ENCODE measurements at places on chromosomes 5 and 9. TPM values are rescaled to one million over a fixed set of nuclear protein-coding genes. Genes with fewer than 3 reads are reported as not detected.

- no peak for DNase-seq
Measured at GRCh38 chr5:138661291-138661960, 86.2 kb upstream of the HSPA9 start.

The BTF3 gene
- 659 TPM for total RNA-seq

DNA sequence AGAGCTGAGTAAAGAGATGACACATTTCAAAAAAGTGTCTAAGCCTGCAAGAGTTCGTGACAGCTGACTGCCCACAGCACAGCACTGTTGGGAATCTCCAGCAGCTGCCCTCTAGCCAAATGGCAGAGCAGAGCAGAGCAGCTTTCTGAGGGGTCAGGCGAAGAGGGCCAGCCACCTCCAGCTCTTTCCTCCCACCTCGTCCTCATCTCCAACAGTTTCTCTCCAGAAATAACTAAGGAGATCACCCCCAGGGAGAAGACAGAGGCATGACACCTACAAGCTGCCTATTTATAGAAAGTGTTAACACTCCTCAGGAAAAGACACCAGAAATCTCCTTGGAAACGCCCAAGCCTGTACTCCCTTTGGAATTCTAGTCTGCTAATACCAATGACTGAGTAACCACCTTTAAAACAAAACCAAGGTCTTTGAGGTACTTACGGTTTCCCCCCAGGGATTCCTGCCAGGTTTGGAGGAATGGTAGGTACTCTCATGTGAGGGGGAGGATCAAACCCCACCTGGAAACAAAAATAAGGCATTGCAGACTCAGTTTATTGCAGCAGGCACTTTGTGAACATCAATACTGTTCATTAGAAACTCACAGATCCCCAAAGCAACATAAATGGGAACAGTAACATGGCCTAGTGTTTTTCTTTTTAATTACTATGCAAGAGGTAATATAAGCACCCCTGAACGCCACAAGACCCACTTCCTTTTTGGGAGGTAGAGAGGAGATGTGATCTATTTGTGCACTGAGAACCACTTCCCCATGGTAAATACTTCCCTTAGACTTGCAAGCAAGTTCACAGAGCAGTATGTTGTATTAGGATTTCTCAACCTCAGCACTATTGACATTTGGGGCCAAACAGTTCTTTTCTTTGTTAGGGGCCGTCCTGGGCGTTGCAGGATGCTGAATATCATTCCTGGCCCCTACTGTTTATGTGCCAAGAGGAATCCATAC is 79.3 kb downstream of the TLE1 start:
- peak; percentile 66 for DNase-seq

The FBXL7 gene
- 17.3 TPM for total RNA-seq

The IL4 gene
- not detected for total RNA-seq

- no peak for DNase-seq
Measured at GRCh38 chr9:111663301-111663823, 2.0 kb downstream of the GNG10 start.

The NUTM2F gene
- total RNA-seq = not detected

DNA sequence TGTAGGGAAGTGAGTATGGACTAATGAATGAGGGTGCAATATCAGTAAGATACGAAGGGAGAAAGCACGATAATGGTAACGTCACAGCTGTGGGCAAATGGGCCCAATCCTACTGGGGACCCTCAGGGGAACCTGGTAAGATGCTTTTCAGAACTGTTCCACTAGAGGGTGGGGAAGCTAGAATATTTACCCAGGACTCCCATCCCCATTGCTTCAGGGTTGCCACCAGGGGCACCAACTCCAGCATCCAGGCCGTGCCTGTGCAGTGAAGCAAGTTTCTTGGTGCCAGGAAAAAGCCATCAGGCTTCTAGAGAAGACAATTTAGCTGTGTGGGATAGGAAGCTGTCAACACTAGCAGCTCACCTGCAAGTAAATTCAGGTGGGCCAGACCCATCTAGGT is 409.3 kb downstream of the AGTPBP1 start:
- DNase-seq = no peak

GRCh38 chr5:132839426-132840301 is 9.2 kb upstream of the SHROOM1 start:
- peak; percentile 67 for DNase-seq

The ZBTB34 gene
- total RNA-seq = 4.0 TPM

- no peak for DNase-seq
Measured at GRCh38 chr9:115914291-115914690, 239.3 kb upstream of the PAPPA start.

The CNTNAP3B gene
- not detected for total RNA-seq

The LRRC8A gene
- 40.9 TPM for total RNA-seq

DNA sequence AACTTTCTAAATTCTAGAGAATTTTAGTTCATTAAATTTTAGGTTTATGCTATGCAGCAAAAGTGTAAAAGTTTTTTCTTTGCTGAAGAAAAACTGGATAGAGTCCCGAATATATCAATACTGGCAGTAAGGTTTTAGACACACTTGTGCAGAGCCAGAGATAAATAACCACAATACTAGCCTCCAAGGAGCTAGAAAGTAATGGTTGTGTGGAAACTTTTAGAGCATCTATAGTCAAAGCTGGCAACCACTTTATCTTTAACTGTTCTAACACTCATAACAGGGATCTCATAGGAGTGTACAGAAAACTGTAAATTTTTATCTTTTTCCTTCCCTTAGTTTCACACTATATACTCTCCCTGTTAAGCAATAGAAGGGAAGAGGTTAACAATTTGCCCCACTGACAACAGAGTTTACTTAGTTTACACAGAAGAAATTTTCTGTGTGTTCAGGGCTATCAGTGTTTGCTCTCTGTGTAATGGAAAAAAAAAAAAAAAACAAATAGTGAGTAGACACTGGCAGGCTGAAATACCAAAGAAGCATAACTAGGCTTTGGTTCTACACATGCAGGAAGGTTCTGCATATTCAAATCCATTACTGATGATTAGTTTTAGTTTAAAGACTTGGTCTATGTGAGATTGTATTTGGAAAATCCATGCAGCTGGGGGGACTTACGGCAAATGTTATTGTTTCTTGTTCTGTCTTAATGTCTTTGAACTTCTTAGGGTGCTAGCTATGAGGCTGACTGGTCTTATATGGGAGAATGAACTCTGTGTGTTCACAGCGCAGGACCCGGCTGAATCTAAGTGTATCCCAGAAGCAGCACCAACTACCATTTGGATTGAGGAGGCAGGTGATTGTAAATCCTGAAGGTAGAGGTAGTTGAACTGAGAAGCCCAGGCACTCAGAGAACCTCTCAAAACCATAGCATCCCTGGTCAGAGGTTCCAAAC is 187.6 kb downstream of the PCSK1 start:
- no peak for DNase-seq

DNA sequence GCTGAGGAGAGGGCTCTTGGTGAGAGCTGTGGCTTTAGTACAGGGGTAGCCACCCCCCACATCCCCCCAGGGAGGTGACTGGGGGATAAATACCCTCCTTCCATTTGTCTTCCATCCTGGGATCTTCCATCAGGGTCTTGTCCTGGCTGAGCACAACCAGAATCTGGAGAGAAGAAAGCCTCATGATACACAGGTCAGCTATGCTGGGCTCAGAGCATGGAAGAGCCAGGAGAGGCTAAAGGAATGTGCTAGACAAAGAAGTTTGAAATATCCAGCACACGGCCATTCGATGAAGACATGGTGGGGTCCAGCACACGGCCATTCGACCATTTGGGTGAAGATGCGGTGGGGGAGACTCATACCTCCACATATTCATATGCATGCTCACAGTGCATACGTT is 30.0 kb downstream of the ROPN1L start:
- DNase-seq = peak; percentile 34

- no peak for DNase-seq
Measured at GRCh38 chr9:113222482-113222841, 1.1 kb downstream of the SLC31A1 start.

- DNase-seq = no peak
Measured at GRCh38 chr9:107545036-107545435, 55.5 kb upstream of the KLF4 start.

The FAM153A gene
- total RNA-seq = not detected

The ADGRV1 gene
- not detected for total RNA-seq

DNA sequence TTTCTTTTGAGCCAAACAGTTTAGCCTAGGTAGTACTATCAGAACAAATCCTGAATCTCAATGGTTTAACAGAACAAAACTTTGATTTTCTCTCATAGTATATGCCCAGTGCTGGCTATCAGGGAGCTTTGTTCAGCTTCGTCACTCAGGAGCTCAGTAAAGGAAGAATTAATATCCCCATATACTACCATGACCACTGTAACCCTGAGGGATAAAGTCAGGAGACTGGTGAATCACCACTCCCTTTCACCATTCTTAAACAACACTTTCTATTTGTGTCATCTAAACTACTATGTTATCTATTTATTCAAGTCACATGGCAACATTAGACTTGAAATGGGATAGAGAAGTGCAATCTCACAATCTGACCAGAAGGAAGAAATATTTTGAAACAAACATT is 522.6 kb upstream of the COX7C start:
- DNase-seq = no peak

DNA sequence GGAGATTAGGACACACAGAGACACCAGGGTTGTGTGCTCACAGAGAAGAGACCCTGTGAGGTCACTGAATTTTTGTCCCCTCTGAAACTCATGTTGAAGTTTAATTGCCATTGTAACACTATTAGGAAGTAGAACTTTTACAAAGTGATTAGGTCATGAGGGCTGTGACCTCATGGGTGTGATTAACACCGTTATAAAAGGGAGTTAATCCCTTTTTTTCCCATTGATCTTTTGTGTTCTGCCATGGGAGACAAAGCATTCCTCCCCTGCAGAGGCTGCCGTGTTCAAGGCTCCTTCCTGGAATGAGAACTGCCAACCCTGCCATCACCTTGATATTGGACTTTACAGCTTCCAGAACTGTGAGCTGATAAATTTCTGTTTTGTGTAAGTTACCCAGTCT is 221.0 kb downstream of the ADCY2 start:
- no peak for DNase-seq

DNA sequence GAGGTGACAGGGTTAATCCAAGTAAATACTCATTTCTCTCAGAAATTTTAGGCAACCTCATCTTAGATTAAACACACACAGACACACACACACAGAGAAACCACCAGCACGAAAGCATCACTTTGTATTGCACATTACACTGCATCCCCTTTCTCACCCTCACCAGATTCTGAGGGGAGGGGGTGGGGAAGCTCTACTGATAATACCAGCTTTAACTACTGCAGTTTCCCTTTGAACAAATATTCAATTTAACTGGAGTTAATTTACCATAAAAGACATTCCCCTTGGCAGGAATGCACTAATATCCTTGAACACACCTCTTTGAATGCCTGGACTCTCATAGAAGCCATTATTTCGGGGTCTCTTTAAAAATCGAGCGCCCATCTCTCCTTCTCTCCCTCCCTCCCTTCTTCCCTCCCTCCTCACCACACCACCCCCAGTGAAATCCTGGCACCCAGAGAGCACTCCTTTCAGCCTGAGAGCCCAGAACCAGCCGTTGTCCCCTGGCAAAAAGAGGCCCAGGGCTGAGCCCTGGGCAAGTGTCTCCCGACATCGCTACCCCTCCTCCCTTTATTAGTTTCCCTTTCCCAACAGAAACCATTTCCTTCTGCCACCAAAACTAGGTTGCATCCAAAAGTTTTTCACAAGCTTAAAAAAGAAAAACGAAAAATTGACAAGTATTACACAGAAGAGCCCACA is 2.8 kb upstream of the NFIB start:
- no peak for DNase-seq

The IL9 gene
- not detected for total RNA-seq

The C5 gene
- total RNA-seq = 2.1 TPM

DNA sequence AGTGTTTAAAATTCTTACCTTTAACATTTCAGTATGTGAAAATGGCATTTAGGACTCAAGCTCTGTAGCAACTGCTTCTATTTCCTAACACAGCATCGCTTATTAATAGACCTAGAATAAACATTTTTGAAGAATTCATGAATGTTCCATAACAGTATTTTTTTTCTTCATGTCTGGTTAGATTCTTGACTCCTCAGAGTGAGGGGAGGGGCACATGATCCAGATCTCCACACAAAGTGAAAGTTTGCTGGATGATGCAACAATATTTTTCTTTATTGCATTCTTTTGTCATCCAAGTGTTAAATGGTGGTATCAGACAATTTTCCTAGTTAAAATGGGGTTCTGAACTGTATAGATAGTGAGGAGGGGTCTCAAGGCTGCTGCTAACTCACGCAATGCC is 130.8 kb upstream of the MAN2A1 start:
- DNase-seq = no peak

GRCh38 chr9:124551472-124552272 is 44.5 kb upstream of the NR5A1 start:
- DNase-seq = peak; percentile 70

- DNase-seq = peak; percentile 68
Measured at GRCh38 chr5:132385326-132386105, 16.0 kb downstream of the SLC22A5 start.

DNA sequence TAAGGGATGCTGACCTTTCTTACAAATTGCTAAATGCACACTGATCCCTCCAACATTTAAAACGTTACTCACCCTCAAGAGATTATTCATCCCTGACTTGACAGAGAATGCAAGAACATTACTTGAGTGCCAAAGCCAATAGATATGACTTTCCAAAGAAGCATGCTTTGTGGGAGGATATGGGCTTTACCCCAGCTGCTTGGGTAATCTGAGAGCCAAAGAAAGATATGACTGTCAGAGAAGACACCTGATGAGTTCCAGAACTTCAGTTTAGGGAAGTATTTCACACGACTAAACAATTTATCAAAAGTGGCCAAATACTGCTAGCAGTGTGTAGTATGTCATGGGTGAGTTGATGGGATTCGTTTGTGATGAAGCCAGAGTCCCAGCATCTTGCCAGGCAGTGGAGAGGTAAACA is 7.4 kb upstream of the SPDL1 start:
- peak; percentile 90 for DNase-seq

The CAMK2A gene
- 0.64 TPM for total RNA-seq

The ADAMTS13 gene
- total RNA-seq = 0.87 TPM

GRCh38 chr5:32314658-32315057 is 1.9 kb upstream of the MTMR12 start:
- no peak for DNase-seq

DNA sequence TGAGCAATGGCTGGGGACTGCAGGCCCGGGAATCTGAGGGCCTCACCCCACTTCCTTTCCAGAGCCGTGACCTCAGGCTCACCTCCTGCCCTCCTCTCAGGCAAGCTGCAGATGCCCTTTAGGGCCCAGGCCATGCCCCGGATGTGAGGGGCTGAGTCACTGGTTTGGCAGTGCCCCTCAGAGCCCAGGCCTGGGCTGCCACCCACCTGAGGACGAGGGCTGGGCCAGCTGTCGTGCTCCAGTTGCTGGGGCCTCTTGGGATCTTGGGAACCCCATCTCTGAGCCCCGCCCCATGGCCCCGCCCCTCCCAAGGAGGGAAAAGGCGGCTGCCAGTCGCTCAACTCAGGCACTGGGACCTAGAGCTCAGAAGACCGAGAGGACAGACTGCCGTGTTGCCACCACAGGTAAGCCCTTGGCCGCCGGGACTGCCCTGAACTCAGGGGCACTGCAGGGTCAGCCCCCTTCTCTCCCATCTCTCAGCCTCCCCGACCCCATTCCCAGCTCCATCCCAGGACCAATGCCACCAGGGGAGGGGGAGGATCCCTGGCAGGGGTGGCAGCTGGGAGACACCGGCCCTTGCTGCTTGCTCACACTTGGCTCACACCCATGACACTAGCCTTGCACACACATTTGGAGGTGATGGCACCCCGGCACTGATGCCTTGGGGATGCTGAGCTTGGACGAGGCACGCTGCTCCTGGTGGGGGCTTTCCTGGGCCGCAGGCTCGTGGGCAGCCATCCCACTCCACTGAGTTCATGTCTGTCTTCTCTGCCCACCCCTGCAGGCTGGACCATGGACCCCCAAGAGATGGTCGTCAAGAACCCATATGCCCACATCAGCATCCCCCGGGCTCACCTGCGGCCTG is at the start of gene CYSRT1:
Gene CYSRT1, plus strand, starts transcription at position 345 of the 865 bp plus-strand sequence. Its CDS starts 448 bp downstream, at position 793.
- DNase-seq = no peak

The SPATA31A3 gene
- total RNA-seq = not detected

Data from HFFc6 (cell line).